ENCODE measurements at places on chromosomes 3 and 15.

- DNase-seq = no peak
Observed at GRCh38 chr3:194575484-194576210, 57.6 kb downstream of the TMEM44 start.

- no peak for DNase-seq
Observed at GRCh38 chr15:48324949-48325348, 6.3 kb upstream of the DUT start.

- no peak for DNase-seq
Observed at GRCh38 chr15:81182031-81182755, 14.5 kb upstream of the IL16 start.

DNA sequence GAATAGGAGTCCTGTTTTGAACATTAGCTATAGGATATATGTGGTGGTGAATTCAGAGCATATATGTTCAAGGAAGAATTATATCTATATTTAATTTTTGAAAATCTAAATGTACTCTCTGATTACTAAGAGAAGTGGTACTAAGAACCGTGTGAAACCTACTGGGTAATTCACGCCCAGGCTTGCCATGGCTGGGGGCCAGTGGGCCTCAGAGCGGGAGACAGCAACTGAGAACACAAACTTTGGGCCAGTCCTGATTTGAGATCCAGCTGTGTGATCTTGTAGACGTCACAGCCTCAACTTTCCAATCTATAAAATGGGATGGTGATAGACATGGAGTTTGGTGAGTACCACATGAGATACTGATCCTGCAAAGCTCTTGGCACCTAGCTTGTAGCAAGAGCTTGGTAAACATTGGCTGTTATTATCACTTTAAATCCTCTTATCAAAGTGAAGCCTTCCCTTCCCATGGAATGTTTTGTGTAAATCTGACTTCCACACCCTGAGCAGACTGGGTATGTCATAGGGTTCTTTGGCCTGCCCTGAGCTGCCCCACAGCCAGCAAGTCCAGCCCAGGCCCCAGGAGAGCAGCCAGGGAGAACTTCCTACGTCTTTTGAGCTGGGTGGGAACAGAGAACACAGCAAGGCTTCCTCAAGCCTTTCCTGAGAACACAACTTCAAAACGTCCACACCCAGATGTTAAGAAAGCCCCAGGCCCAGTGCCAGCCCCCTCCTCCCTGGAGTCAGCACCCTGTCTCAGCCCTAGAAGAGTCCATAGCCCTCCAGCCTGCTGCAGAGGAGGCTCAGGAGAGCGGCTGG is 8.2 kb upstream of the PAQR5 start:
- DNase-seq = no peak

DNA sequence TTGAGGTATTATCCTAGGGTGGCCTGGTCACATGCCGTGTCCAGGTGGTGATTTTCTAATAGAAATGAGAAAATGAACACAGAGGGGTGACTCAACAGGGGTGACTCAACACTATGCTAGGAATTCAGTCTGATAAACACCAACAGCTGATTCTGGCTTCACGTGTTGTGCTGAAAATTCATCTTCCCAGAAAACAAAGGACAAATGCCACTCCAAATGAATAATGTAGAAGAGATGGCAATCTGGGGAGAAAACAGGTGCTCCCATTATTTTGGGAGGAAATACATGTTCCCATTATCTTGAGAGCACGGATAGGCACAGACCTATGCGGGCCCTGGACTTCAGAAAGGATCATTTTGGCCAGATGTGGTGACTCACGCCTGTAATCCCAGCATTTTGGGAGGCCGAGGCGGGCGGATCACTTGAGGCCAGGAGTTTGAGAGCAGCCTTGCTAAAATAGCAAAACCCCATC is 101.2 kb upstream of the MEX3B start:
- DNase-seq = no peak

- peak; percentile 89 for DNase-seq
Observed at GRCh38 chr3:167734498-167735232, at the start of gene PDCD10. PDCD10 (minus strand) TSS chr3:167734892; CDS start chr3:167720157, 14,735 bp downstream.

DNA sequence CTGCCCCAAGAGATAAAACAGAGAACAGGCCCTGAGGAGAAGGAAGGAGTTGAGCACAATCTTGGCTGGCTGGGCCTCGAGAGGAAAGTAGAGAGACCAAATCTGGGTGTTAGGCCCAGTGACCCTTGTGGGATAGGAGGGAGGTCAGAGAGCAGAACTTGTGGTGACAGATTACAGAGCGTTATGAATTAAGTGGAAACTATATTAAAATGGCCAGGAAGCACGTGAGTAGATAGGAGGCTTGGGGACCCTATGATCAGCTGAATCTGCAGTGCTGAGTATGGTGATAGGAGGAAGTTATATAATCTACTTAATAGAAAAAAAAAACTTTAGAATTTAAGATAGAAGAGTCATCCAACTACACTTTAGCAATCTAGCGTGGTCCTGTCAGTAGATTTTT is 30.0 kb downstream of the ST6GAL1 start:
- no peak for DNase-seq

DNA sequence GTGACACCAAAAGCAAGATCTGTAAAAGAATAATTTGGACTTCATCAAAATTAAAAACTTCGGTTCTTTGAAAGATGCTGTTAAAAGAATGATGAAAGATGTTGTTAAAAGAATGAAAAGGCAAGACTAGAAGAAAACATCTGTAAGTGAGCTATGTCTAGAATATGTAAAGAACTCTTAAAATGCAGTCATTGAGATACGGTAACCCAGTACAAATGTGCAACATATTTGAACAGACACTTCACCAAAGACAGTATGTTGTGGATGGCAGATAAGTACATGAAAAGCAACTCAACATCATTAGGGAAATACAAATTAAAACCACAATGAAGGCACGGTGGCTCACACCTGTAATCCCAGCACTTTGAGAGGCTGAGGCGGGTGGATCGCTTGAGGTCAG is 139.5 kb downstream of the LRIG1 start:
- no peak for DNase-seq

GRCh38 chr3:84066915-84067314 is 891.9 kb upstream of the CADM2 start:
- DNase-seq = no peak

GRCh38 chr3:41705893-41706292 is 256.0 kb downstream of the ULK4 start:
- no peak for DNase-seq

DNA sequence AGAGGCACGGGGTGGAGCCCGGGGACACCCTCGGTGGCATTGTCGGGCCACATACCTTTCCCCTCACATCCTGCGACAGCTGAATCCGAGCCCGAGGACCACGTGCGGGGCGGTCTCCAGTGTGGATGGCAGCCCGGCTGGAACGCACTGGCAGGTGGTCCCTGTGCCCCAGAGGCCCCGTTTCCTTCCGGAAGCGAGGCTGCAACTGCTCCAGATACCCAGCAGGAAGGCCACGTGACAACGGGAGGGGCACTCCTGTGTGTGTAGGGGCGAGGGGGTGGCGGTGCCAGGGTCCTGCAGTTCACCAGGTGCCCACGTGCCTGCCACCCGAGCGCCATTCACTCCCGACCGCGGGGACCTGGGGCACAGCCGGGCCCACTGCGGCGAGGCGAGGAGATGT is 44.1 kb downstream of the APH1B start:
- no peak for DNase-seq

DNA sequence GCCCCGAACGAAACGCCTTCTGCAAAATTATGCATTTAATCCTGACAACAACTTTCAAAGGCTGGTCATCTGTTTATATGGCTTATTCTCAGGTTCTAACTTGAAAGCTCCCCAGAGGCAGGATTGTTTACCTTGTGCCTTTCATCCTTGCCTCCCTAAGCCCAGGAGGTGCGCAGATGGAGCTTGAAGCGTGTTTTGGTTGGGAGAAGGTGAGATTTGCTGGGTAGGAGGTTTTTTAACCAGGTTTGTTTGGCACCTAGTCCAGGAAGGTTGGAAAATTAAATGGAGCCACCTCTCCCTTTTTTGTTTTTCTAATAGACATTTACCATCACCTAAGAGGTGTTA is 675 bp downstream of the TSEN2 start:
- DNase-seq = no peak

DNA sequence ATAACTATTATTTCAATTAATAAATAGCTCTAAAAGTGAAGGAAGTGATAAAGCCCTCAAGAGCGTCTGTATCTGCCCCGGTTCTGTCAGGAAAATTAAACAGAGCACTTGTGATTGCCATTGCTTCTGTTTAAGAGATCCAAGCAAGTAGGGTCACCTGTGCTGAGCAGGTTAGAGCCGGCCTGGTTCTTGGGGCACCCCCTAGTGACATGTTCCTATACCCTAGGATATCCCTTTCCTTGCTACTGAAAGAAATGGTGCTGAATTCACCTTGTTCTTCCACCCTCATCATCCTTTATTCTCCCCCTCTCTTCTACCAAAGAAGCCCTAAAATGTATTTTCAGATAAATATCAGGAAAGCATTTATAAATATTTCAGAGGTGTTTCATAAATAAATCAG is 323.5 kb downstream of the RORA start:
- peak; percentile 52 for DNase-seq

- DNase-seq = no peak
Observed at GRCh38 chr3:112355307-112355687, 22.3 kb downstream of the CD200 start.

- DNase-seq = no peak
Observed at GRCh38 chr3:127349501-127350171, 61.8 kb upstream of the PRR20G start.

GRCh38 chr3:109852283-109852682 is 514.9 kb upstream of the DPPA4 start:
- DNase-seq = no peak

- DNase-seq = peak; percentile 24
Observed at GRCh38 chr3:16512435-16513140, 911 bp downstream of the RFTN1 start.

DNA sequence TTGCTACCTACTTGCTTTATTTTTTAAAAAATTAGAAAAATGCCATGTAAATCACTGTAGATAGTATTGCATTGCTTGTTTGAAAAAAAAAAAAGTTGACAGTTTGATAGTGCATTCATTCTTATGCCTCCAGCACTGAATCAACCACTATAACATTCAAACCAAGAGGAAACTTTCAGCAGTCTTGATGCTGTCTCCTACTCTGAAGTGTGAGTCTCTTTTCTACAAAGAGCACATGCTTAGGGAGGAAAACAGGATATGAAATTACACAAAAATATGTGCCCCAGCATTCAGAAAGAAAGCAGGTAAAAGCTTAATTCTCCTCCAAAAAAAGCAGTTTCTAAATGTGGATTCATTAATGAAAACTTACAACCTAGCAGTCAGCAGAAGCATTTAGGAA is 78.3 kb downstream of the ZBTB20 start:
- no peak for DNase-seq

- no peak for DNase-seq
Observed at GRCh38 chr15:57896114-57896513, 169.4 kb downstream of the ALDH1A2 start.

GRCh38 chr3:20912406-20912805 is 726.4 kb upstream of the SGO1 start:
- DNase-seq = no peak

DNA sequence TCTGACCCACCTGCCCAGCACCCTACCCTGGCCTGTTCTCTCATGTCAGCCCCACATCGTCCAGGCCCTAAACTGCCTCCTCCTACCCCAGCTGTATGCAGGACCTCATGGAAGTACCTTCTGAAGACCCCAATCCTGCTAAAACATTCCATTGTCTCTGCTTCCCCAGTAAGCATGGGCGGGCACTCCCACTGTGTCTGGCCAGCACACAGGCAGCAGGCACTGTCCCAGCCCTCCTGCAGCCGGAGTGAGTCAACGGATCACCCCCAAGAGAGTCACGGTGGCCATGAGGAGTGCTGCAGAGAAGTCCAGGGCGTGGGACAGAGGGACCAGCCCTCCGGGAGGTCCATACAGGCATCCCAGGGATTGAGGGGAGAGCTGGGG is 36.4 kb upstream of the SLCO2A1 start:
- DNase-seq = no peak

DNA sequence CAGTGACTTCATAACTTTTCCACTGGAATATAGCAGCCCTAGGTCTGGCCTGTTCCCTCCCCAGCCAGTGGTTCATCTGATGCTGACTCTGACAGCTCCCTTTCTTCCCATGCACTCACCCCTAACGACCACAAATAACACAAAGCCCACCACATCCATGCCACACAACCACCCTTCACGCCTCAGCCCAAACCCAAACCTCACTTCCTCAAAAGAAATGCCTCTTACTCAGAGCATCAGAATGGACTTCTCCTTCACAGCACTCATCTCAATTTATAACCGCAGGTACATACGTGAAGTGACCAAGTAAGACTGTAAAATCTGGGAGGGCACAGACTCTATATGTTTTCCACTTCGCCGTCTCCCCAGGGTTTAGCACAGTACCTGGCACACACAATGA is 1.1 kb downstream of the RBSN start:
- no peak for DNase-seq

- no peak for DNase-seq
Observed at GRCh38 chr15:56038015-56038414, 44.6 kb upstream of the NEDD4 start.

GRCh38 chr15:92880796-92881195 is 19.3 kb upstream of the CHD2 start:
- DNase-seq = no peak

DNA sequence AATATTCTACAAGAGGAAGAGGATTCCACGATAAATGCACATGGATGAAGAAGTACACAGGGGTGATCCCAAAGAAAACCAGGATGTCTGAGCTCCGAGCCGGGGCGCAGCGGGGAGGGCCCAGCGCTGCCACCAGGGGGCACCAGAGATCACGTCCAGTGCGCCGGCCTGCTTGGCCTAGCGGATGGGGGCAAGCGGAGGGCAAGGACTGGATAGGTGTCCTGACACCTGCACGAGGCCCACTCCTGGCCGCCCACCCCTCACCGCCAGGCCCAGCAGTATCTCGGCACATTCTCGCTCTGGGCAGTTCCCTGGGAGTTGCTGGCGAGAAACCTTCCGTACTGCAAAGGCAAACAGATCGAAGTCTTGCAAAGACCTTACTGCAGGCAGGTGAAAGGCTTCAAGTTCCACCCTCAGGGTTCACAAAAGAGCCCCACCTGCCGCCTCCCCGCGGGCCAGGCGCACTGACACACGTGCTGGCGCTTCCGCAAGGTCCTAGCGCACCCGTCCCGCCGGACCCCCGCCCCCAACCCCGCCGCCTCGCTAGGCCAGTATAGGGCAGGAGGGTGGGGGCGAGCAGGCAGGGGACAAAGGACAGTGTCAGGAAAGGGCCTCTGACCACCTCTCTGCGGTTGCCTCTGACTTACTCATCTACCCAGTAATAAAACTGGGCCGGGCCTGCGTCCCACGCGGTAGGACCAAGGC is 3.3 kb downstream of the ANKRD63 start:
- peak; percentile 79 for DNase-seq

DNA sequence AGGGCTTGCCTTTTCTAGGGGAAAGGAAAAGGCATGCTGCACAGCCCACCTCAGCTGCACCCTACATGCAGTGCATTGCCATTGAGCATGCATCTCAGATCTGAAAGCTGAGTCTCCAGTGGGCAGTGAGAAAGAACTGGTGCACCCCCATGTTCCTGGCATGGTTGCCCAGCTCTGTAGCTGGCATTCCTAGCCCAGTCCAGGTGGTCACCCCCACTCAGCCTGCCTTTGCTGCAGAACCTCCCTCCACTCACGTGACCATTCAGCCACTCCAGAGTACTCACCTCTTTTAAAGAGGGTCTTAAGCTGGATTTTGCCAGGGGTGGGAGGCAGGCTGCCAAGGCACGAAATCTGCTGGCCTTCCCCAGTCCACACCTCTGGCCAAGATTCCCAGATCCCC is 208.6 kb upstream of the TOPAZ1 start:
- DNase-seq = no peak

GRCh38 chr3:159941038-159942000 is 47.3 kb upstream of the IL12A start:
- DNase-seq = no peak

GRCh38 chr3:42758126-42758525 is 14.9 kb downstream of the CCDC13 start:
- DNase-seq = no peak

GRCh38 chr3:151460228-151460627 is 633 bp downstream of the IGSF10 start:
- no peak for DNase-seq

Measured in CD8-positive, alpha-beta T cell (primary cell).